ENCODE measurements at places on chromosomes 6 and 20.

DNA sequence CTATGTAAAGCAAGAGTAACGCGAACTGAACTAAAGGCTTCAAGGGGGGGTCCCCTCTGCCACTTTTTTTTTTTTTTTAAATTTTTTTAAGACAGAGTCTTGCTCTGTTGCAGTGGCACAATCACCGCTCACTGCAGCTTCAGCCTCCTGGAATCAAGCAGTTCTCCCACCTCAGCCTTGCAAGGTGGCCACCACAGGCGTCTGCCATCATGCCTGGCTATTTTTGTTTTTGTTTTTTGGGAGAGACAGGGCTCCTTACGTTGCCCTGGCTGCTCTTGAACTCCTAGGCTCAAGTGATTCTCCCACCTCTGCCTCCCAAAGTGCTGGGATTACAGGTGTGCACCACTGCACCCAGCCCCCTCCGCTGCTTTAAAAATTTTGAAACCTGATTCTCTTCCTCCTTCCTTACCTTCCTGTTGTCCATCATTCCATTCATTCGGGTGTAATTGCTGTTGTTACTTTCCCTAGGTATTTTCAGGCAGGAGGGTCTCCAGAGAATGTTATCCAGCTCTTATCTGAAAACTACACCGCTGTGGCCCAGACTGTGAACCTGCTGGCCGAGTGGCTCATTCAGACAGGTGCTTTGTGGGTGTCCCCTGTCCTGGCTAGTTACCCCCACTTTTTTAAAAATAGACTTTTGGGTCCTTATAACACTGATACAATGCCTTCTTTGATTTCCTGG is 5.4 kb downstream of the NELFCD start:
- DNase-seq = no peak

GRCh38 chr20:3778976-3779375 is 2.3 kb downstream of the SPEF1 start:
- DNase-seq = no peak

- DNase-seq = no peak
Measured at GRCh38 chr20:25376236-25376635, 14.4 kb downstream of the ABHD12 start.

- DNase-seq = no peak
Measured at GRCh38 chr6:40914005-40914404, 125.0 kb downstream of the UNC5CL start.

DNA sequence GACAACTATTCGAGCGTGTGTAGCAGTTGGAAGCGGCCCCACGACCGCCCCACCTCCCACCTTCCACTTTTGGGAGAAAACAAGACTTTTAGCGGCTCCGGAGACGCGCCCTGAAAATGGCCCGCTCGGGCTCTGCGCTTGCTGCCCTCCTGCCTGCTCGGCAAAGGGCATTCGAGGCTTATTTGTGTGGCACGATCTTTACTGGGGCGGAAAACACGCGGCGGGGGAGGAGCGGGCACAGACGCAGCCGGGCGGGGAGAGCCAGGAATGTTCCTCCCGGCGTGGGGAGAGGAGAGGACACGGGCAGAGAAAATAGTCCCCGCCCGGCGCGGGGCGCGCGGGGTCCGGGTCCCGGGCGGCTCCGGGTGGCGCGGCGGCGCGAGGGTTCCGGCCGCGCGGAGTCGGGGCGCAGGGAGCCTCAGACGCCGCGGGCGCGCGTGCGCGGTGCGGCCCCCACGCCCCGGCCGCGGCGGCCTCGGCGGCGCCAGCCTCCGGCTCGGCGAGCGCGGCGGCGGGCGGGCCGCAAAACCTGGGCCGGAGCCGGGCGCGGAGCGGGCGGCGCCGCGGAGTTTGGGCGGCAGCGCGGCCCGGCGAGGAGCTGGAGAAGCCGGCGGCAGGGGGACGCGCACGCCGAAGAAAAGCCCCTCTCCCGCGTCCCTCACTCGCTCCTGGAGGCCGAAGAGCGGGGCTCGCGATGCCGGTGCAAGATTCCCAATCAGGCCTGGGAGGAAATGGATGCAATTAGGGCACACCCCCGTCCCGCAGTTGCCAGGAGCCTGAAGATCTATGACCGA is 90.0 kb upstream of the ARID1B start:
- DNase-seq = peak; percentile 89

DNA sequence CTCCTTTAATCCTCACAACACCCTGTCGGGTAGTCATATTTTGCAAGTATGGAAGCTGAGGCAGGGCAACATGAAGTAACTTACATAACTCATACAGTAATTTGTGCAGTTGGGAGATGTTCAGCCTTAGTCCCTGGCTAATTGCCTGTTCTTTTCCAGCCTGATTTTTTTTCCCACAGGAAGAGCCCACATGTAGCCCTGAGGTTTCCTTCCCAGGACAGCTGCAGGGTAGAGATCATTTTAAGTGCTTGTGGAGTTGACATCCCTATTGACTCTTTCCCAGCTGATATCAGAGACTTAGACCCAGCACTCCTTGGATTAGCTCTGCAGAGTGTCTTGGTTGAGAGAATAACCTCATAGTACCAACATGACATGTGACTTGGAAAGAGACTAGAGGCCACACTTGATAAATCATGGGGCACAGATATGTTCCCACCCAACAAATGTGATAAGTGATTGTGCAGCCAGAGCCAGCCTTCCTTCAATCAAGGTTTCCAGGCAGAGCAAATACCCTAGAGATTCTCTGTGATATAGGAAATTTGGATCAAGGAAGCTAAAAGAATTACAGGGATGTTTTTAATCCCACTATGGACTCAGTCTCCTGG is 5.0 kb upstream of the BTN2A1 start:
- no peak for DNase-seq

All from neural progenitor cell (in vitro differentiated cells).